T1000 (cell line): ENCODE measurements at places on chromosomes 2 and 18.

- no peak for DNase-seq
Observed at GRCh38 chr2:219401606-219402005, 13.9 kb upstream of the DNPEP start.

DNA sequence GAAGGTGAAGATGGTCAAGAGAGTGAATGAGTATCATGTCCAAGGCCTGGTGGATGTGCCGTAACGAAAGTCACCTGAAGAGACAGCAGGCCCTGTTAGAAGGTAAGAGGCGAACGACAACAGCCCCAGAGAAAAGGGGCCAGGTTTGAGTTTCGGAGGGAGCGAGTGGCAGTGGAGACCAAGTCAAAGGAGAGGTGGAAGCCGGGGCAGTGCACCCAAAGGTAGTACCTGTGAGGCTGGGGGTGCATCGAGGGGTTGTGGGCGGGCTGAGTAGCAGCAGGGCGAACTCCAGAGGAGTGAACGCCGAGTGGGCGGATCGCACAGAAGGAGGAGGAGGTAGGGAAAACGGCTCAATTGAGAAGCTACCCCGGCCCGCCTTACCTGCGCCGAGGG, 358 bp downstream of the USP37 start:
- DNase-seq, result no peak

GRCh38 chr2:226839951-226840350, 4.1 kb downstream of the RHBDD1 start:
- DNase-seq, result no peak

GRCh38 chr18:43627848-43628530, 350.7 kb upstream of the SYT4 start:
- no peak for DNase-seq

- DNase-seq, result no peak
Observed at GRCh38 chr2:9770308-9771100, 72.8 kb upstream of the TAF1B start.
